DMS79 (cell line): ENCODE measurements at places on chromosomes 1 and 21.

DNA sequence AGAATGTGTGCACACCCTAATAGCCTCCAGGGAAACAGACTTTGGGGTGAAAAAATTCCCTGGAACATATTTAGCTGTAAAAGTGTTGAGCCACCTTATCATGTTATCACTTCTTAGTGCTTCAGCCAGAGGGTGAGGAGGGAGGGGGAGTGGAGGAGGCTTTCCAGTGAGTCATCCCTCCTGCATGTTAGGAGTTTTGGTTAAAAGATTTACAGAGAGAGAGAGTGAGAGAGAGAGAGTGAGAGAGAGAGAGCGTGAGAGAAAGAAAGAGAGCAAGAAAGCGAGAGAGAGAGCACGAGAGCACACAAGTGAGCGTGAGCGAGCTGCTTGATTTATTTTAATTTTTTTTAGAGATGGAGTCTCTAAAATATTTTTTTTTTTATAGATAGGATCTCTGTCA, 13.5 kb upstream of the CACNA1E start:
- no peak for DNase-seq

DNA sequence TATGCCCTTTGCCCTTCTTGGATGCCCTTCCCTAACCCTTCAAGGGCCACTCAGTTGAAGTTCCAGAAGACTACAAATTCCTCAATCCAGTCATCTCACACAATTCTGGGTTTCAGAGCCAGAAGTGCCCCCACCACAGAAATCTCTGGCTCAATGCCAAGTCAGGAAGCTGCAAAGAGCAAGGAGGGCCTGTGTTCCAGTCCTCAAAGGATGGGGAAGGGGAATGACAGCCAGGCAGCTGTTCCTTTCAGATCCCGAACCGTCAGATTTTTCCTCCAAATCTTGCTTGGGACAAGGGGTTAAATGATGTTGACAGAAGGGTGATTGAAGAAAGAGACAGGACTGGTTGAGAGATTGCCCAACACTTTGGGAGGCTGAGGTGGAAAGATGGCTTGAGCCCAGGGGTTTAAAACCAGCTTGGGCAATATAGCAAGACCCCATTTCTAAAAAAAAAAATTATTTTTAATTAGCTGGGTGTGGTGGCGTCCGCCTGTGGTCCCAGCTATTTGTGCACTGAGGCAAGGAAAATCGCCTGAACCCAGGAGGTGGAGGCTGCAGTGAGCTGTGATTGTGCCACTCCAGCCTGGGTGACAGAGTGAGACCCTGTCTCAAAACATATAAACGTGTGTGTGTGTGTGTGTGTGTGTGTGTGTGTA, 716 bp upstream of the HPDL start:
- DNase-seq: no peak

DNA sequence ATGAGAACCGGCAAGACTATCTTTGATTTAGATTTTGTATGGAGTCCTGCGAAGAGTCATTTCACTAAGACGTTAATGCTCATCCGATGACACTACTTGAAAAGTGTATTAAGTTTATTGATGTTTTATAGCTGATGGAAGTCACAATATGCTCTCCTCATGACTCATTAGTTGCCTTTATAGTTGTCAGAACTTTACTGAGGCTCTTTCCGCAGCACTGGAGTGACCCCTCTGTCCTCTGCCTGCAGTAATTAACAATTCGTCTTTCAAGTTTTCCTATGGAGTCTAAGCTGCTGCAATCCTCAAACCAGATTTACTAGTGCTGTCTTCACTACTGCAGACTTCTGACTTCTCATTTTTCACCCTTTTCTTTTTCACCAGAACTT, 853 bp downstream of the USP16 start:
- DNase-seq: no peak

GRCh38 chr21:29433366-29434059, 134.8 kb downstream of the BACH1 start:
- no peak for DNase-seq

DNA sequence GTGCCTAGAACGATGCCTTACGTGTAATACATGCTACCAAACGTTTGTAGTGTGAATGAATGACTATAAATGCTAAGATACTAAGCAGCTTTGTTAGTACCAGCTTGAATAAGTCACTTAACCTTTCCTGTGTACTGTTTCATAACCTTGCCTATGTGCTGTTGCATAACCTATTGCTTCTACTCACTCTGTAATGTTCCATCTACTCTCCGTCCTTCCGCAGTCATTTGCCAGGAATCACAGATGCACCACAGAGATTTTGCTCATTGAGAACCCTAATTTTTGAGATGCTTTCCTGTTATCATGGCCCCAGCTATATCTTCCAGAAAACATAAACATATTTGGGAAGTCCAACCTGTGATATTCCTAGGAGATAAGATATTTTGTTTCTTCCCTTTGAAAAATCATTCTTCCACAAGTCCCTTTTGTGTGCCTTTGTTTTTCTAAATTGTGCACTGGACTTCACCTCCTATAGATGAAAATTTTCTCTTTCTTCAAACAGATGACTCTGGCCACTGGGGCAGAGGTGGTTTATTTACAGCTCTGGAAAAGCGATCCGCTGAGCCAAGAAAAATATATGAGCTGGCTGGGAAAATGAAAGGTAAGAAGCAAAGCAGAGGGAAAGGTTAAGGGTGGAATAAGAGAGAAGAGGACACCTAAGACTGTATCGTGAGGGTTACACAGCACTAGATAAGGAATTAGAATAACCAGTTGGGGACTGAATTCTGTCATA, 44.8 kb downstream of the CHD1L start:
- no peak for DNase-seq

GRCh38 chr1:67735806-67736627, 51.0 kb downstream of the GADD45A start:
- no peak for DNase-seq

DNA sequence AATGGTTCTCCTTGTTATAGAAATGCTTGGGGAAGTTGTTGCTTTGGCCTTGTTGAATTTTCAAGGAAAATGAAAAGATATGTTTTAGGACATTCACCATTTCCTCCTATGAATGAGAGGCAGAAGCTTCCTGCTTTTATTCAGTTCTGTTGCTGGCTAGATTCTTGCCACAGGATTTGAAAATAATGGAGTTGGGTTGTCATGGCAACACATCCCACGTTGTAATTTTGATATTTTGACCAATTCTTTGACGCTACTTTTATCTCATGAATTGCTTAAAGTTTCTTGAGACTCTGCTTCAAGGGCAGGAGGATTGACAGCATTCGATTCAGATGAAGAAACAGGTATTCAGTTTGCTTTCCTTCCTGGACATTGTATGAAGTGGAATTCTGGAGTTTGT, 331.5 kb downstream of the PRDM2 start:
- no peak for DNase-seq

GRCh38 chr21:28832715-28833061, 160.0 kb downstream of the LTN1 start:
- DNase-seq: no peak

DNA sequence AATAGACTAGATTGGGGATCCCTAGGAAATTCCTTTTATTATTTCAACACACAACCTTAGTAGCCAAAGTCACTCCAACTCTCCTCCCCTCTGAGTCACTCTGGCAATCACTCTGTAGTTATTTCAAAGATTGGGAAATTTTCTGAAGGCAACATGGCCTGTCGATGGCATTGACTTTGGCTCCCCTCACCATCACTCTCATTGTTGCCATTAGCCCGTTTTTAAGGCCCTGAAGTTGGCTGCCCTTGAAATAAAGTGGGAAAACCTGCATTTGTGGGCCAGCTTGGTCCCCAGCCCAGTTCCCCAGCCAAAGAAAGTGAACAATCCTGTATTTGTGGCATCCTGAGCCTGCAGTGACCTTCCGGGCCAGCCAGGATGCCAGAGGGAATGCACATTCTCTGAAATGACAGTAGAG, 52.5 kb downstream of the CDC7 start:
- DNase-seq: no peak

DNA sequence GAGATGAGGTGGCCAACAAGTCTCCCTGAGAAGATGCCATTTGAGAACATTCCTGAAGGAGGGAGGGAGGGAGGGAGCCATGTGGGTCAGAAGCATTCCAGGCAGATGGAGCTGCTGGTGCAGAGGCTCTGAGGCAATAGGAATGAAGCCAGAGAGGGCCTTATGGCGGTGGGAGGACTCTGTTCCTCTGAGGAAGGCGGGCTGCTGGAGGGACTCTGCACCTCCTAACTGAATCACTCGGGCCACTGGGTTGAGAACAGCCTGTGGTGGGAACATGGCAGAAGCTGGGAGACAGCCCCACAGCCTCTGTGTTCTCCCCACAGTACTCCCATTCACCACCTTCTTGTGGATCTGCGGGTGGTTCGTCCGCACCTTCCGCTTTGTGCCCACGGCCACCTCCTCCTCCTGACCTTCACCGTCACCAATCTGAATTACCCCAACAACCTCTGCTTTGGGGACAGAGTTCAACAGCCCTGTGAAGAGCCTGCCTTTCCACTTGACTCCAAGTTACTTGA, 2.4 kb upstream of the TMEM125 start:
- no peak for DNase-seq

DNA sequence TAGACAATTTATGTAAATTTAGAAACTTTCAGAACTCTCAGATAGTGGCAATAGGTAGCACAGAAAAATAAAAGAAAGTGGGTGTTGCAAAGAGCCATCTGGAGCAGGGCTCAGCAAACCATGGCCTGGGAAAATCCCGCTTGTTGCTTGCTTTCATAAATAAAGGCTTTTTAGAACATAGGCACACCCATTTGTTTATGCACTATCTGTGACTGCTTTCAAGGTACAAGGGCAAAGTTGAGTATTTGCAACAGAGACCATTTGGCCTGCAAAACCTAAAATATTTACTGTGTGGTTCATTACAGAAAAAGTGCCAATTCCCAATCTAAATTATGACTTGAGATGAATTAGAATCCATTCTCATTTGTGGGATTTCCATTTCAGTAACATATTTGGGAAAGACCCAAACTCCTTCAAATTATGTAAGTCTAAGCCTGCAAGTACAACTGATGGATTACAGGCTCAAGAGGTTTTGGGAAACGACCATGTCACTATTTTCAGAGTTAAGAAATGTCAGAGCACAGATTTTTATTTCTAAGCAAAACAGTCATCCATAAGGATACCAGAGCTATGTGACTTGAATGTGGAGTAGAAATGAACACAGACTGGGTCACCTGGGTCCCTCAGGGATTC, 43.5 kb upstream of the DPT start:
- DNase-seq: no peak

DNA sequence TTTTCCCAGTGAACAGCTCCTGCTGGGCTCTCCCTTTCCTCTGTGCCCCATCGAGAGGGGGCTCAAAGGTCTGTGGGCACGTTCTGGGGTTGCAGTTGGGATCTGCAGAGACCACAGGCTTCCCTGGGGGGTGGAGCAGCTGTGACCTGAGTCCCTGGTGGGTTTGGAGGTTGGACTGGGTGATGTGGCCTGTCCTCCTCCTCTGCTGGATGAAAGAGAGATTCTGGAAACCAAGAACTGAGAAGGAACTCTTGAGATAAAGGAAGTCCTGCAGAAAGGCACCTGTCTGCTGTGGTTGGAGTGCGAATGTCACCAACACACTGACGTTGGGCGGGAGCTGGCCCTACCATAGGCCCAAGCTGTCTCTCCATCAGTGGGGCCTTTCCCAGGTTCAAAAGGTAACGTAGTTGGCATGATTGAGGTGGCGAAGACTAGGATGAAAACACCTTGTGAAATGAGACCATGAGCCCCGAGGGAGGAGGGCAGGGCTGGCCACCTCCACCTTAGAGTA, 35.8 kb upstream of the ETV3 start:
- no peak for DNase-seq

- no peak for DNase-seq
These were observed 68.0 kb upstream of the ACTL8 start for GRCh38 chr1:17687145-17687544.

- no peak for DNase-seq
These were observed 45.2 kb upstream of the HAO2 start for GRCh38 chr1:119323216-119323982.

GRCh38 chr1:160844447-160845232, 18.0 kb downstream of the CD244 start:
- DNase-seq: no peak

GRCh38 chr21:39088831-39089380, 94.3 kb downstream of the PSMG1 start:
- no peak for DNase-seq

- no peak for DNase-seq
These were observed 137.8 kb downstream of the GREM2 start for GRCh38 chr1:240474133-240474614.

- DNase-seq: no peak
These were observed 14.3 kb downstream of the GPR137B start for GRCh38 chr1:236156512-236157208.

DNA sequence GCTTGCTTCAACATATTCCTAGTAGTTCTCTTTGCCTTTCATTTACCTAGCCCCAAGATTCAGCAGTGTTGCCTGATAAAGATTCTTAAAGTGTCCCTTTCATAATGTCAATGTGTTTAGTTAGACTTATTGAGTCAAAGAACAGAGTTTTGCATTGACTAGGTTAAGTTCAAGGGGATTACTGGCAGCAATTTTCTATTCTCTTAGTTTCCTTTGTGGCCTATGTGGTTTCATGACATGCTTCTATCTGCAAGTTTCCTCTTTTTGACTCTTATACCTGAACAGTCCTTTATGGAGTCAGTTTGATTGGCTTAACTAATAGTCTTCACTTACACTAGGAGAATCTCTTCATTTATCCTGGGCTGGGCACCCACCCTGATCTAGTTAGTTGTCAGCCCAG, 151.3 kb downstream of the ADGRL4 start:
- no peak for DNase-seq

GRCh38 chr1:156860113-156860627, 495 bp upstream of the NTRK1 start:
- peak; percentile 21 for DNase-seq

DNA sequence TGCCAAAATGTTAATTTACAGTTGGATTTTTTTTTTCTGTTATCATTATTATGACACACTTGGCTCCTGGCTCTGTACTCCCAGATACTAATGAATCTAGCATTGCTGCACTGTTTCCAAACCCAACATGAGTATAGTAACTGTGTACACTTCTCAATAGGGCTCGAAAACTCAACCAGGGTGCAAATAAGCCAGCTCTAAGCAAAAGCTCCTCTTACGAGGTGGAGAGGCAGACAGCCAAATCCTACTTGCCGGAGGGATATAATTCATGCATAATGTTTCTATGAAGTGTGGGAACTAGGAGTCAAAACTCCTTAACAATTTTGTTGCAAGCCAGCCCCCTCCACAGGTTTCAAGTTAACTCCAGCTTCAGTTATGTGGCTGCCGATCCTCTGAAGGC, 510.4 kb upstream of the ZP4 start:
- no peak for DNase-seq

DNA sequence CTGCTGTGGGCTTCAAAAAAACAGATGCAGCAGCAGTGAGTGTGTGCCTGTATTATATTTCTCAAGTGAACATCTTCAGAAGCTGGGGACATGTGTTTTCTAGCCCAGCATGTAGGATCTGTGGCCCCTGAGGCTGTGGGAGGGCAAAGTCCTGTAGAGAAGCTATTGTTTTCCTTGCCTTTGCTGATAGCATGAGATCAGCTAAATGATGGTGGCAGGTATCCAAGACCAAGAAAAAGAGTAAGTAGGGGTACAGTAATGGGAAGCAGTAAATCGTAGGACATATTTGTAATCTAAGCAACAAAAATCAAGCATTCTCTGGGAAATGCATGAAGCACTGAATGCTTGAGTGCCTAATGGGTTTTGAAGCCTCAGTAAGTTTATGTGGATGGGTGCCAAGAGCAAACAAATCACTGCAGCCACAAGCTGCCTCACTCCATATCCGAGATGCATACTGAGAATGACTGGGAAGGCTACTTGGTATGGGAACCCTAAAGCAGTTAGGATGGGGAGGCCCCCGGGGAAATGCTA, 98.3 kb downstream of the CD58 start:
- DNase-seq: peak; percentile 97

GRCh38 chr1:187471555-187471954, 642.8 kb downstream of the PLA2G4A start:
- no peak for DNase-seq

- no peak for DNase-seq
These were observed 37.6 kb upstream of the DISP3 start for GRCh38 chr1:11441211-11441952.
